ENCODE measurements at places on chromosomes 2 and 18. TPM values are rescaled to one million over a fixed set of nuclear protein-coding genes. Genes with fewer than 3 reads are reported as not detected.
A peak's percentile ranks its signal among the peaks of the same experiment; 100 is the strongest.

The CNDP1 gene
- total RNA-seq, result not detected

The FZD7 gene
- total RNA-seq, result 29.4 TPM

The LIPG gene
- 2.2 TPM for total RNA-seq

GRCh38 chr2:197268786-197269584 is 41.6 kb downstream of the ANKRD44 start:
- peak; percentile 70 for DNase-seq

DNA sequence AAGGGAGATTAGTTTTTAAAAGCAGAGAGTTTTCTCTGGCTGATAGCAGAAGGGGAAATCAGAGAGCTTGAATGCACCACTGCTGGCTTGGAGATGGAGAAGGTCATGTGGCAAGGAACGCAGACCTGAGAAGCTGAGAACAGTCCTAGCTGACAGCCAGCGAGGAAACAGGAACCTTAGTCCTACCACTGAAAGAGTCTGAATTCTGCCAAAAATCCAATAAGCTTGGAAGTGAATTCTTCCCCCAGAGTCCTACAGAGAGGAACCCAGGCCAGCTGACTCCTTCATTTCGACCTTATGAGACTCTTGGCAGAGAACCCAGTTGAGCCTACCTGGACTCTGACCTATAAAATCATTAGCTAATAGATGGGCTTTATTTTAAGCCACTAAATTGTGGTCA is 371.9 kb upstream of the TNP1 start:
- no peak for DNase-seq

DNA sequence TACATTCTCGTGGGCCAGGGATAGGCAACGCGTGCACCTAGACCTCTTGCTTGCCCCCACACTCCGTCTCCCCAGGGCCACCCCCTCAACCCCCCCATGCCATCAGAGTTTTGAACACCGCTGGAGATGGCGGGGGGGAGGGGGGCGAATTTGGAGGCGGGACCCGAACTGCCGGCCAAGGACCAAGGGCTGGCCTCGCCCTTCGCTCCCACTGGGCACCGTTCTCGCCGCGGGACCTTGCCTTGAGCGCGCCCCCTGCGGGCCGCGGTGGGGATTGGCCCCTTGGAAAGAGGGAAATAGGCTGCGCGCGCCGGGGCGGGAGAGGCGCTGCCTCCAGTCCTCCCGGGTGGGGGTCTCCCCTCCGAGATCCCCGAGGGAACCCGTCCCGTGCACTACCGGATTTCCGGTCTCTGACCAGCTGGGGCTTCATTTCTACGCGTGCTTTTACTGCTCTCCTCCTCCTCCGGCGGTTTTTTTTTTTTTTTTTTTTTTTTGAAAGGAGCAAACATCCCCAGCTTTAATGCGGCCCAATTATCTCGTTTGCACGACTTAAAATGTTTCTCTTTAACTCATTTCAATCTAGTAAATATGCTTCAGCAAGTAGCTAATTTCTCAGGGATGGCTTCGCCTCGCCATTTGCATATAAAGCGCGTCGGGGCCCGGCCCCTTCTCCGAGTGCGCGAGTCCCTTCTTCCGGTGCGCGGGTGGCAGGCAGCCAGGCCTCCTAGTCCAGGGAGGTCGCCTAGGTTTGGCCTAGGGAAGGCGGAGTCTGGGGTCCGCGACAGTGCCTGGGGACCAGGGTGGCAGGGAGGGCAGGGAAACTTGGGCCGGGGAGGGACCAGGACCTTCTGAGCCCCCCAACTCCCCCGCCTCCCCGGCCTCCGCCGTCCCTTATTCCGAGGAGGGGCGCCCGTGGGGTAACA is 10.0 kb upstream of the GBX2 start:
- peak; percentile 62 for DNase-seq

- DNase-seq, result no peak
These were observed 367.8 kb upstream of the HS6ST1 start for GRCh38 chr2:128686497-128686859.

DNA sequence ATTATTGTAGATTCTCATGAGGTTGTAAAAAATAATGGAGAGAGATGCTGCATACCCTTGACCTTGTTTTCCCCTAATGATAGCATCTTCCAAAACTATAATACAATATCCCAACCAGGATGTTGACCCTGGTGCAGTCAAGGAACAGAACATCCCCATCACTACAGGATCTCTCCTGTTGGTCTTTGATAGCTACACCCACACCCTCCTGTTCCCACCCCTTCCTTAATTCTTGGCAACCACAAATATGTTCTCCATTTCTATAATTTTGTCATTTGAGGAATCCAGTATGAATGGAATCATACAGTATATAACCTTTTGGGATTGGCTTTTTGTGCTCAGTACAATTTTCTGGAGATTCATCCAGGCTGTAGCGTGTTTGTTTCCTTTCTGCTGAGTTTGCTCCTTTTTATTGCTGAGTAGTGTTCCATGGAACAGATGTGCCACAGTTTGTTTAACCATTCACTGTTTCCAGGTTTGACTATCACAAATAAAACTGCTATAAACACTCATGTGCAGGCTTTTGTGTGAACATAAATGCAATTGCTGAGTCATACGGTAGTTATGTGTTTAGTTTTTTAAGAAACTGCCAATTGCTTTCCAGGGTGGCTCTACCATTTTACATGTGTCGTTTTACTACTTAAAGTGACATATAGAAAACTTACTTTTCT is 22.2 kb downstream of the MCFD2 start:
- DNase-seq, result peak; percentile 52

DNA sequence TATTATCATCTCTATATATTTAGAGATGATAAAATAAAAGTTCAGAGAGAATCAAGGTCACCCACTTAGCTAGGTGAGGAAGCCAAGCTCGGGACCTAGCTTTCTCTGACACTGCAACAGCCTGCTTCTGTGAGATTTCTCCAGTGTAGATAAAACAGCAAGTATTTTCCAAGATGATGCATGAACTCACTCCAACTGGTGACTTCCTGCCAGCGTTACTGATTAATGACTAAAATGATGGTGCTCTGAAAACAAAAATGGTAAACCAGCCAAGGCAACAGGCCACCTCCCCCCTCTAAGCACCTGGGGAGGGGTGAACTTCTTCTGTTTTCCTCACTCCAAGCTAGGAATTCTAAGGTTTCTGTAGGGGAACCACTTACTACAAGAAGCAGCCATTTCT is 510.2 kb upstream of the ID2 start:
- DNase-seq, result peak; percentile 31

DNA sequence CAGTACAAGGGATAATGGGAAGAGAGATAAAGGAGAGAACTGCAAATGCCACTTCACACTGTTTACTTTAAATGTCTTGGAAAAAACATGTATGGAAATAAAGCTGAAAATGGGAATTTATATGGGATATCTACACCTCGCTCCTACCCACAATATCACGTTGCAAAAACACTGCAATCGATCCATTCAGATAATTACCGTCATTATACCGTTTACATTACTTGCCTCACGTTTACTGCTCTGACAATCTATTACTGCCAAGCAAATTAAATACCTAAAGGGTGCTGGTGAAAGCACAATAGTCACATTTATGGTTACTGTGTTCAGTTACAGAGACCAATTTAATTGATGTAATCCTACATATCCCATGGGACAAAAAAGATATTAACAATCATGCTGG is 214.7 kb upstream of the LYPD1 start:
- DNase-seq, result no peak

- no peak for DNase-seq
These were observed 115.2 kb downstream of the EXOC6B start for GRCh38 chr2:72710418-72711152.

GRCh38 chr2:69634196-69634821 is 9.2 kb downstream of the AAK1 start:
- no peak for DNase-seq

DNA sequence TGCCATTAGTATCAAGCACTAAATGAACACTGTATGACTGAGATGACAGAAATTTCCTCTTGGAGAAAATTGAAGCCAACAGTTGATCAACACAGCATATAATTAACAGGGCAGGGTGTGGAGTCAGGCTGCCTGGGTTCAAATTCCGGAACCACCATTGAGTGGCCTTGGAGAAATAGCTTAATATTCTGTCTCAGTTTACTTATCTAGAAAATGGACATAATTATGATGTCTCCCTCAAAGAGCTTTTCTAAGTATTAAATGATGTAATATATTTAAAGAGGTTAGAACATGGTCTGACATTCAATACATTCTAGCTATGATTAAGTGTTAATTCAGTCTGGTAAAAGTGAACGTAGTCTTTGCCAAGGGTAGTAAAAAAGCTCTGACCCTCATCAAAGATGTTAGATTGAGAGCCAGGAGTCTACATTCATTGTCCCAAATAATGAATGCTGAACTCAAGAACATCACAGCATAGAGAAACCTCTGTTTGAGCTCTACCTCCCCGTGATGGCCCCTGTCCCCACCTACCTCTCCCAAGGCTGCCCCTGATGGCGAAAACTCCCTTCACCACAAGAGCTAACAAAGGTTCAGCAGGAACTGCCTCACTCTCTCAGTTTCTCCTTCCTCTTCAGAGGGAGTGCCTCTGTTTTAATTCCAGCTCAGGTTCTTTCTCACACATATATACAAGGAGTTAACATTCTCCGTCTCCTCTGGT is 2.7 kb upstream of the VWA3B start:
- no peak for DNase-seq

GRCh38 chr2:3762771-3763447 is 59.5 kb downstream of the DCDC2C start:
- DNase-seq, result no peak

All from RPMI7951 (cell line).